ENCODE measurements at places on chromosomes 2 and 18.

GRCh38 chr2:12110074-12110473 is 363.6 kb downstream of the LPIN1 start:
- DNase-seq = no peak

DNA sequence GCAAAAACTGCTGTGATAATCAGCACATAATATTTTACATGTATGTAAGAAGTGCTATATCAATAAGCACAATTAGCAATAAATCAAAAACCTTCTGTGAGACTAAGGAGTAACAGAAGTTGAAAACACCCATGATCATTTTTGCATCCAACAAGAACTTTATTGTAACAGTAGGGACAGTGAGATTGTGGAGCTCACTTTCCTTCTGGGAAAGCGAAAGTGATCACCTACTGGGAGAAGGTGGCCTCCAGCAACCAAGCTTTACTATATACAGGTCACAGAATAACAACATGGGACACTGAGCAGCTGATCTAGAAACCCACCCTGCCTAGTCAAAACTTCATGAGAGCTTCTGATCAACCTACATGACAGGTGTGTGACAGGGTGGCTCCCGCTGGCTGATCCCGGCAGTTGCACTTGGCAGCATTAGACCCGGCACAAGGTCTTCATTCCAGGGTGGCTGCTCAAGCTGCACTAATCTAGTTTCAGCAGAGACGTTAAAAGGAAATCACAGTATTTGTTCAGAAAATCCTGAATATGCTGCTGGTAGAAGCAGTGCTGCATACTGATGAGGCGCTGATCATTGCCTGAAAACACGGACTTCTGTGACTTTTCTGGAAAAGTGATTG is 63.5 kb upstream of the ARL5A start:
- no peak for DNase-seq

DNA sequence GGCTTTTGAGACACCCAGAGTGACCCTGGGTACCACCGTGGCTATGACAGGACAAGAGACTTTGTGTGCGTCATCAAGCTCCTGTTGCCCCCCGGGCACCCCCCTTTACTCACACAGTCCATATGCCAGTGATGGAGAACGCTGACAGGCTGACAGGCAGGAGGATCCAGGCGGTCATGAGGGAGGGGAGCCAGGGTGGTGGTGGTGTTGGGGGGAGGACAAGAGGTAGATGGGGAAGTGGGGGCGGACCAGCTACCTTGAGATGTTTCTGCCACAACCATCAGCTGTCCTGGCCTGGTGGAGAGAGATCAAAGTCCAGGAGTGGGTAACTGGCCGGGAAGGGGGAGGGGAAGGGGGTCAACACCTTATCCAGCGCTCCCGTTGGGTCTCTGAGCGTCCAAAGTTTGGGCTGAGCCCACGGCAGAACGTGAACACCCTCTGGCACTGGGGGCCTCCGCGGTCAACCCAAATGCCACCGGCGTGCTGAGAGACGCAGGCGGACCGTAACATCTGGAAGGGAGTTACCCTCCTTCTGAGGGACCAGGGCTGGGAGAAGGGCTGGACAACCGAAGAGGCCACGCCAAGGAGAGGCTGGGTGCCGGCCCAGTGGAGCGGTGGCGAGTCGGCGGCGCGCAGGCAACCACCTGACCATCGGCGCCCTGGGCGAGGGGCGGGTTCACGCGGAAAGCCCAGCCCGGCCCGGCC is 575 bp downstream of the TMEM150A start:
- no peak for DNase-seq

- no peak for DNase-seq
Measured at GRCh38 chr2:67666386-67667053, 269.4 kb downstream of the ETAA1 start.

- no peak for DNase-seq
Measured at GRCh38 chr2:188119112-188119838, 172.4 kb upstream of the GULP1 start.

GRCh38 chr2:5692561-5693286 is 540 bp downstream of the SOX11 start:
- DNase-seq = no peak

DNA sequence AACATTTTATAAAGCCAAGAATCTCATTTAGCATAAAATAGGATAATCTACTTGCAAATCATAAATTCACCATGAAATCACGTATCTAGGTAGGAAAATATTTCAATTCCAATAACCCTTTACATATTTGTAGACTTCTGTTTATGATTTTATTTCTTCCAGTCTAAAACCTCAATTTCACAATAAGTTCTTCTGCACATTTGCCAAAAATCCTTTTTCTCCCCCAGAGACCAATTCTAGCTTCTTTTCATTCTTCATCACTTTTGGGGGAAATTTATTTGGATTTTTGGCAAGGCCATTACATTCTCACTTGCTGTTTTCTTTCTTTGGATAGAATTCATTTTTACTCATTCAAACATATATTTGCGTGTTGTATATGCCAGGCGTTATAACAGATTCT is 86.8 kb downstream of the SPRED2 start:
- no peak for DNase-seq

- peak; percentile 93 for DNase-seq
Measured at GRCh38 chr2:74845217-74845751, 11.4 kb downstream of the HK2 start.

GRCh38 chr2:96100893-96101304 is 15.5 kb downstream of the ADRA2B start:
- no peak for DNase-seq

- no peak for DNase-seq
Measured at GRCh38 chr18:32893915-32894314, 121.1 kb upstream of the KLHL14 start.

DNA sequence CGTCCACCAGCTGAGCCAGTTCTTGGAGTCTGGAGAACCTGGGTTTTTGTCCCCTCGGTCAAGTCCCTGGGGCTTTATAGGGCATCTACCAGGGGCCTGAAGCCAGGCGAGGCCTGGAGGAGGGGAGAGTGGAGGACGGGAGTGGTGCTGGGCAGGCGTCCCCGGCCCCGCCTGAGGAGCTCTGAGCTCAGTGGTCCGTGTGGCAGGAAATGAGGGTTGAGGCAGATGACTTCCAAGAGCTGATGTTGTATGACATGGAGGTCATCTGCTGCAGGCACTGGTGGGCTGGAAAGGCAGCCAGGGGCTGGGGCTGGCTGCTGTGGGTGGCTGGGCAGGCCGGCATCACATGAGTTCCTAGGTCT is 118.5 kb upstream of the HS6ST1 start:
- DNase-seq = no peak

GRCh38 chr2:172739661-172740266 is 4.1 kb downstream of the RAPGEF4 start:
- no peak for DNase-seq

DNA sequence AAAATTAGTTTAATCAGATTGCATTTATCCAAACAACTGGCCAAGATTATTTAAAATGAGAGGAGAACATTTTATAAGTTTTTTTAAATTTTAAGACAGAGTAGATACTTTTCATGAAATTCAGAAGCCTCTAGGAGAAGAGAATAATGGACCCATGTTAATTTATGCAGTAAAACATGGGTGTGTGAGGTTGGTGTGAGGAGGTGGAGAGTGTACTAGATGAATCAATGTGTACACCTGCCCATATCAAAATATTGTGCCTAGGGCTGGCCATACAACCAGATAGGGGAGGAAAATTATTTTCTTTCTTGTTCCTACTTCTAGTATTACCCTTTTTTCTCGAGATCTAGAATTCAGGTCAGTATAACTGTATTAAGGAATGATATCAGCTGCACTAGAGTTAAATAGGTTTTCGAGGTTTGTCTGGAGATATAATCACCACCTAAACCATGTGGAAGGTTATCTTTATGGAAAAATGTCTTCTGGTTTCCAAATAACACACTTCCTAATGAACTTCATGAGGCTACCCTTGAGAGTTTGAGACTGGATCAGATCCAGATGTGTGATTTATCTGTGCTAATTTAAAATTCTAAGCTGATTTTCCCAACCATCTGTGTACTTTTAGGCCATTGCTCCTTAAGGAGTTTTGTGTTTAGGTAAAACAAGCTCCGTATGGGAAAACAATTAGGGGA is 37.6 kb downstream of the TMEM178A start:
- DNase-seq = no peak

- no peak for DNase-seq
Measured at GRCh38 chr2:8355102-8355859, 326.6 kb upstream of the ID2 start.

DNA sequence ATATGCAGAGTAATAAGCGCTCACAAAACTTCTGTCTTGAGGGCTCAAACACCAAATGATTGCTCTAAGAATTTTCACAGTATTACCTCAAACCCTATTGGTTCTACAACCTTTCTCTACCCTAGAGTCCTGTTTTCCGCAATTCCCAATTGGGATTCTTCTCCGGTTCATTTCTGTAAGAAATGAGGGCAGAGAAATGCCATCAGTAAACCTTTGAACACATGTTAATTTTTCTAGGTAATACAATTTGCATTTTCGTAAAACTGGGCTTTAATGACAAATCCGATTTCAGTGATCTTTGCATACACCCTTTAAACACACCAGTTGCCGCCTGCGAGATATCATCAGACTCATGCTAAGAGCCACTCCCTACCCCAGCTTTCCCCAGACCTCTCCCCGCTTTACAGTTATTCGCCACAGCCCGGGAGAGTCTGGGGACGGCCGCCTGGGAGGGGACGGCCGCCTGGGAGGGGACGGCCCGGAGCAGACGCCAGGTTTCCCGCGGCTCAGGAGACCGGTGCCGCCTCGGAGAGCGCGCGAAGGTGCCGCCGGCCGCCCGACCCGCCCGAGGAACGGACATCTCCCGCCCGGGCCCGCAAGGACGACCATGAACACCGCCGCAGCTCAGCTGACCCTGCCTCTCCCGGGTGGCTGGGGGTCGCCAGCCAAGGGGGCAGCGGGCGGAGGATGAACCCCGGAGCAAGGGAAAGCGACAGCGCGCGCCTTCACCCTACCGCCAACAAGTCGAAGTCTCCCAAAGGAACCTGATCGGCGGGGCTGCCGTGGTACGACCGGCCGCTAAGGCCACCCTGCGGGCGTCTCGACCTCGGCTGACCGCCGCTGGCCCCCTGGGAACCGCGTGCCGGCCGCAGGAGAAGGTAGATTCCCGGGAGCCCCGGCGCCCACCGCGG is 463 bp downstream of the SMC6 start:
- no peak for DNase-seq

DNA sequence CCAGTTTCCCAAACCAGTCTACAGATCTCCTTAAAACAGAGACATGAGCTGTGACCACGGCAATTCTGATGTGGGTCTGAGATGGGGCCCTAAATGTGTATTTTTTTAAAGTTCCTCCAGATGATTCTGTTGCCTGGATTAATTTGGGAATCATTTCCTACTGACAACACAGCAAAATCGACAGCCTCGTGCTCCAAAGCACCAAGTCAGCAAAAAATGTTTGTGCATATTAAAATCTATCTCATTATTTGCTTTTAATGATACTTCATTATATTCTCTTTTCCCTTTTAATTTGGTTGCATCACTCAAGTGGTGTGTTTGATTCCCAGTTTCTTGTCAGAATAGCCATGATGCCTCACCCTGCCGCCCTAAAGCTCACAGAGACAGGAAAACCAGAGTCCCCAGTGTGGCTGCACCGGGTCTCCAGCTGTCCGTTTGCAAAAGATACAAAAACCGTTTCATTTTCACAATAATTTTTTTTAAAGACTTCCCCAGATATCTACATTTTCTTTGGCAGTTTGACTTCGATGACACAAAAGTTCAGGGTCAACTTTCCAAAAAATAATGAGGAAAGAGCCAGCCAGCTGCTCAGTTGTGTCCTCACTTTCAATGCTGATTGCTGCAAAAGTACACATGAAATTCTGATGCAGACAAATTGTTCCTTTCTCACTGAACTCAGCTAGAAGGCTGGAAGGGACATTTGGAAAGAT is 443.2 kb upstream of the ID2 start:
- DNase-seq = no peak

GRCh38 chr18:55096263-55096951 is 137.1 kb upstream of the CCDC68 start:
- peak; percentile 71 for DNase-seq

- DNase-seq = no peak
Measured at GRCh38 chr2:38259311-38259710, 117.8 kb downstream of the ATL2 start.

GRCh38 chr18:24003288-24003687 is 11.3 kb upstream of the TTC39C start:
- no peak for DNase-seq

- DNase-seq = no peak
Measured at GRCh38 chr2:106572541-106573450, 85.6 kb downstream of the CD8B2 start.

GRCh38 chr2:138742441-138743057 is 37.6 kb downstream of the NXPH2 start:
- no peak for DNase-seq

DNA sequence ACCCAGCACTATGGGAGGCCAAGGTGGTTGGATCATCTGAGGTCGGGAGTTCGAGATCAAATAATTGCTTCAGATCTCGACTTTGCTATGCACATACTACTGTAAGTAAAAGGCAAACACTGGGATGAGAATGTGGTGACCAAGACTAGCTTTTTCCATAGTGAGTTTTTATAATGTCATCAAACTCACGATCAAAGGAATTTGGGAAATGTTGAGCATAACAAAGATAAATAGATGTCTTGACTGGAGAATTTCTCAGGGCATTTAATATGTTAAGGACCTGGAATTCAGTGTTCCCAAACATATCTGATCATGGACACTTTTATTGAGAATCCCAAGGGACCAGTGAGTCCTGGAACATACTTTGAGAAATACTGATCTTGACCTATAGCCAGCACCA is 205.6 kb downstream of the ARHGAP15 start:
- DNase-seq = no peak

DNA sequence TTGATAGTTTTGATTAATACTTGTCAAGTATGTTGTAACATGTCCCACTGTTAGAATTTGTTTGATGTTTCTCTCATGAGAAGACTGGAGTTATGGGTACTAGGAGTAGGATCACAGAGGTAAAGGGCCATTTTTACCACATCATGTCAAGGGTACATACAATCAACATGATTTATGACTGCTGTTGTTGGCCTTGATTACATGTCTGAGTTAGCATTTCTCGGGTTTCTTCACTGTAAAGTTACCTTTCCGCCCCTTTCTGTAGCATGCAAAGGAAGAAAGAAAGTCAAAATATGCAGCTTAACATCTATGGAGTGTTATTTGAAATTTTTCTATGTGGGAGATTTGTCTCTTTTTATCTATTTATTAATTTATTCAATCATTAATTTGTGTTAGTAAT is 1456.4 kb downstream of the SUCLG1 start:
- DNase-seq = no peak

DNA sequence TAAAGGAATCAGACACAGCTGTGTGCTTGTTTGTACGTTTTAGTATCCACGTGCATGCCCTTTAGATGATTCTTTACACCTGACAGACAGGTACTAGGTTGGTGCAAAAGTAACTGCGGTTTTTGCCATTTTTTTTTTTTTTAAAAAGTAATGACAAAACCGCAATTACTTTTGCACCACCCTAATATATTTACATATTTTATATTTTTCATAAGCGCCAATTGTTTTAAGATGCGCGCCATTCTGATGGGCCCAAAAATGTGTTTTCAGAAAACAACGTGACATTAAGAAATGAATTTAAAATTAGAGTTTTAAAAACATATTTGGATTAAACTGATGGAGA is 972 bp upstream of the COBLL1 start:
- DNase-seq = no peak

GRCh38 chr2:31383471-31384153 is 30.9 kb downstream of the XDH start:
- DNase-seq = no peak
